Central memory CD4-positive, alpha-beta T cell (primary cell): ENCODE measurements at places on chromosomes 12 and 14.
A peak's percentile ranks its signal among the peaks of the same experiment; 100 is the strongest.

GRCh38 chr12:104825408-104825807 lies 132.7 kb downstream of the SLC41A2 start:
- no peak for DNase-seq

DNA sequence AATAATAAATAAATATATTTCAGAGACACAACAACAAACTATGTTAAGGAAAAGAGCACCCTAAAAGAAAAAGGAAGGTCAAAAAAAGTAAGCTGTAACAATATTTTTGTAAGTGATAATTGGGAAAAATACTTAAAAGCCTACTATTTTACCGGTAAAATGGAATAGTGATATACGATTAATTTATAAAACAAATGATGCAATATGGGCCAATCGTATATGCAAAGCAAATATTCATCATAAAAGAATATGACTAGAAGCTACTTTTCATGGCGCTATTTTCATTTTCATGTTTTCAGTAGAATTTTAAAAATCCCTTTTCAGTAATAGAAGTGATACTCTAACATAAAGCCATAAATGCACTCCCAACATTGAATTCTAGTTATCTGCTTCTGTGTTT lies 131.0 kb upstream of the AMIGO2 start:
- DNase-seq: no peak

GRCh38 chr12:54740882-54741281 lies 92.7 kb upstream of the DCD start:
- DNase-seq: peak; percentile 50

GRCh38 chr12:28177461-28177860 lies 12.8 kb upstream of the CCDC91 start:
- DNase-seq: no peak

DNA sequence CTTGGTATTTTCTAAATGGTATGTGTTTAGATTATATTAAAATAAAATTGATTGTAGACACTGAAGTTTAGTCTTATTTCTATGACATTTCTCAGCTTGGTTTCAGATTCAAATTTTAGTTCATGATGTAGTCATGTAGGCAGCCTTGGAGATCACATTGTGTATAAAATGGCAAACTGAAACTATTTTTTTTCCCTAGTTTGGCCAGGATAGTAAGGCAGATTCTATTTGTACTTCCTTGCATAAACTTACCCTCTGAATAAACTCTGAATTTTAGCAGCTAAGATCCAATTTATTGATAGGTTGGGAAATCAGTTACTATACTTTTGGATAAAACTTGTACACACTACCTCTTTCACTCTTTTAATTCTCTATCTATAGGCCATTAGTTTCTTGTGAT lies 30.4 kb downstream of the PAPOLA start:
- no peak for DNase-seq

DNA sequence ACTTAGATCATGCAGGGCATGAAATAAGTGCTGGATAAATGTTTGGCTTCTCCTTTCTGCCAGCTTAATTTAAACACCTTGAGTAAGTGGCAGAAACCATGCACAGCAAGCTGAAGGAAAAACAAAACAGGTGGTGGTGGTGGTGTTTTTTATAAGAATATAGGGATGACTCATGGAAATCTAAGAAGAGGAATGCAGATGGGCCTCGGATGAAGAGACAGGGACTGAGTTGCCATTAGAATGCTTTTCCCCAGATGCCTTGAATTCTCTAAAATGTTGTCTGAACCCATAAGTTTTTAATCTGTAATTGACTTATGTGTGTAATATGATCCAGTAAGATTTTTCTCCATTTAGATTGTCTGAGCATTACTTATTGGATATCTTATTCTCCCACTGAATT lies 93.1 kb upstream of the ZDHHC17 start:
- no peak for DNase-seq

DNA sequence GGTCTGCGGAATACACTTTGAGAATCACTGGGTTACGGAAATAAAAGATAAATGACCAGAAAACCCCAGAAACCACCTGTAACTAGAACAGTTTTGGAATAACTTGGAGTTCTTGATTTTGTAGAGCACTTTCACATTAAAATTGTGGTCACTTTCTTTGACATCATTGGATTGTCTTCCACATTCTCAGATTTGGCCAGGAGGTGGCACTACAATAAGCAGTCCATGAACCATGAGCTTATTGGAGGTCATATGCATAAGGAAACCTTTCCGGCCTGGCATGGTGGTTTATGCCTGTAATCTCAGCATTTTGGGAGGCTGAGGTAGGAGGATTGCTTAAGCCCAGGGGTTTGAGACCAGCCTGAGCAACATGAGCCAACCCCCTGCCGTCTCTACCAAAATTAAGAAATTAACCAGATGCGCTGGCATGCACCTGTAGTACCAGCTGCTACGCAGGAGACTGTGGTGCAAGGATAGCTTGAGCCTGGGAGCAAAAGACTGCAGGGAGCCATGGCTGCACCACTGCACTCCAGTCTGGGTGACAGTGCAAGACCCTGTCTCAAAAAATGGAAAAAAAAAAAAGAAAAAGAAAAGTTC lies 107.7 kb upstream of the CAND1 start:
- no peak for DNase-seq

- DNase-seq: no peak
Measured at GRCh38 chr14:102962111-102962627, 39.7 kb downstream of the AMN start.

DNA sequence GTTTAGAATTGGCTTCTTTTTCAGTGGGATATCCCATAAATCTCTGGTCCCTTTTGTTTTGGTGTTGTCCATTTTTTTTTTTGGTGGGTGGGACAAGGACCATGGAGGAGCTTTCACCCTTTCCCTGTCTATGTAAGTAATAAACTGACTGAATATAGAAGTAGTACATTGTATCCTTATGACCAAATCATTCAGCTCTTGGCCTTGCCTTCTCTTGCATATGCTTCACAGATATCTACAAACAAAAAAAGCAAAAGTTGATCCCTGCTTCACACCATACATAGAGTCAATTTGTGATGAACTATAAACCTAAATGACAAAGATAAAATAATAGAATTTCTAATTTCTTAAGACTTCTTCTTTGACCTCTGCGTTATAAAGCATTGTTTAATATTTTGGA lies 59.8 kb downstream of the SIX1 start:
- DNase-seq: no peak

DNA sequence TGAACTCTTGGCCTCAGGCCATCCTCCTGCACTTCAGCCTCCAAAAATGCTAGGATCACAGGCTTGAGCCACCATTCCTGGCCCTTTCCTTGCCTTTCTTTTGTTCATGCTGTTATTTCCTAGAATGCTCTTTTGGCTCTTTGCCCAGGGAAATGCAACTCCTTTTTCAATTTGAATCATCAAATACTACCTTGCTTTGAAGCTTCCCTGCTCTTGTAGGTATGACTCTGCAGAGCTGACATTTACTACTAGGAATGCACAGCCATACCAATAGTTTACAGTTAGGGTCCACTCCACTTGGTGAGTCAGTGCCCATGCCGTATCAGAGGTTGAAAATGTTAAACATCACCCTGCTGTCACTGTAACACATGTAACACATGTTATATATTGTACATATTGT lies 107.0 kb upstream of the CRY1 start:
- no peak for DNase-seq

DNA sequence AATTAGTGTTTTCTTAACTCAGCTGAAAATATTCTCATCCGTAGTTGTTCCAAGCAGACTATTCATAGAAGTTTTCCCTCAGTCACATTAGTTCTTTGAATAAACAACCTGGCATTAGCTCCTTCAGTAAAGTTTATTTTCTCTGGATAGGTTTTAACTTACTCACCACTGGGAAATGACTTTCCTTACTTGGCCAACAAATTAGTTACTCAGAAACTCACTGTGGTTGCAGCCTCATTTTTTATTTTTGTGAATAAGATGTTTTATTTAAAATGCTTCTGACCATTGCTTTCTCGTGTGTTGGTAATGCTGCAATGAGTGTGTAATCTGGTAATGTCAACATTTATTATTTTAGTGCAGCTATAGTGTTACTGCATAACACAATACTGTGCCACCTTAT lies 74.9 kb downstream of the NOVA1 start:
- no peak for DNase-seq

GRCh38 chr12:30989754-30990153 lies 63.2 kb downstream of the TSPAN11 start:
- DNase-seq: no peak

DNA sequence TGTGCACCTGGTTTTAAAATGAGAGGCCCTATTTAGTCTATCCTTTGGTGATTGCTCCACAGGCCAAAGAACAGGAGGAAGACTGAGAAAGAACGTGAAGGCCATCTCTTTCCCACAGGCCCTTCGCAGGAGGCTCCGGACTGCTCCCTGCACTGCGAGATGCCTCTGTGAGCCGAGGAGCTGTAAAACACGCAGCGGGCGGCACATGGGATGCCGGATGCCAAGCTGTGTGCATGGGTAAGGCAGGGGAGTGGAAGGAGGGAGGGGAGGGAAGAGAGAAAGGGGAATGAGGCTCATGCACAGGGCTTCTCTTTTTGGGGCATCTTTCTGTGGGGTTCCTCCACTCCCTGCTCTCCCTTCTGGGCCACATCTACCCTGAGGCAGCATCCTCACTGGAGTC lies 61.6 kb downstream of the SPTB start:
- no peak for DNase-seq
